ENCODE measurements at places on chromosomes 1 and 21.
A peak's percentile ranks its signal among the peaks of the same experiment; 100 is the strongest.

DNA sequence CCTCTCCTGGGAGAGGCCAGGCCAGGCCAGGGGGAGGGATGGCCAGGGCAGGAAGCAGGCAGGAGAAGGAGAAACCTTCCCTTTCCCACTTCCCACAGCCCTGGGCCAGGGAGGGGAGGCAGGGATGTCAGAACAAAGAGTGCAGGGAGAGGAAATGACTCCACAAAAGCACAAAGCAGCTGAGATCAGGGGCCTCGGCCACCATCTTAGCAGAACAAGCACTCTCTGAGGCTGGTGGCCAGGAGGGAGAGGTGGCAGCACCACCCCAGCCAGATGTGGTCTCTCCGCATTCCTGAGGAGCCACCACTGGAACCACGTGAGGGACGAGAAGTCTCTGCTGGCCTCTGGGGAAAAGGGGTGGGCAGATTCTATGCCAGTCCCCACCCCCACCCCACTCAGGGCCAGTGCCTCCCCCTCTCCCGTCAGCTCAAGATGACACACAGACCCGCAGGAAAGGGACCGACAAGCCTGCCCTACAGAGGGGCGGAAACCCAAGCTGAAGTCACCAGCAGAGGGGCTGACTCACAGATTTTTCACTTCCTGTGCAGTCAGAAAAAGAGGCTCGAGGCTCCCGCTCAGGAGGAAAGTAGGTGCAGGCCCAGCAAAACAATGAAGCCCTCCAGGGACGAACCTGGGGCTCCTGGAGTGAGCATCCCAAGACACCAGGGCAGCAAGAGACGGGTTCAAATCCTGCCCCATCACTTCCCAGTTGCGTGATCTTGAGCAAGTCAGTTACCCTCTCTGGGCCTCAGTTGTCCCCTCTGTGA is 24.1 kb upstream of the ALDH4A1 start:
- DNase-seq, result peak; percentile 91

DNA sequence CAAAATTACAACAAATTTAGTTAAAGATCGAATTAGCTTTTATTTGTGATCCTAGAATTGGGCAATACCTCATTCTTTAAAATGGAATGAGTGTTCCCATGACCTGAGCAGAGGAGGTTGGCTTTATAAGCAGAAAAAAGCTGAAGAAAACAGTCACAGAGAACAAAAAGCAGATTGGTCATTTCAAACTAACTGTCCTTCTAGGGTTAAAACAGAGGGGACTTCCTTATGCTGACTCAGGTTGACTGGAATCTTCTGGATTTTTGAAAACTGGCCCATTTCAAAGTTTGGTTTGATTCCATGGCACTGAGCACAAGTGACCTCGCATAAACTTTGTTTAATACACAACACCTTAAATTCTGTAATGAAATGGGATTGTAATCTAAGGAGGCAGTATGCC is 17.6 kb downstream of the NFASC start:
- no peak for DNase-seq

DNA sequence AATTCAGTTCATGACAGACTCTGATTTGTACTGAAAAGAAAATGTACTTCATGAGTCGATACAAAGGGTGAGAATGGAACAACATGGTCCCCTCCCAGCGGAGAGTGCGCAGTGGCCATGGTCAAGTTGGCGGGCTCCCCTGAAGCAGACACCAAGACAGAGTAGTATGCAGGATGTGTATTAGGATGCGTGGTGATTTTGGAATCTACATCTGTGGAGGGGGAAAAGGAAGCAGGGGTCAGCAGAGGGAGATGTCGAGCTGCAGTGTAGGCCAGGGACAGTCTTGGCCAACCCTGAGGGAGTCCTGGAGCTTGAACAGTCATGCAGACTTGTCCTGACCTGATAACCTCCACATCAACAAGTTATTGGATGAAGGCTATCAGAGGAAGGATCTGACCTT is 481.0 kb downstream of the OMA1 start:
- DNase-seq, result no peak

DNA sequence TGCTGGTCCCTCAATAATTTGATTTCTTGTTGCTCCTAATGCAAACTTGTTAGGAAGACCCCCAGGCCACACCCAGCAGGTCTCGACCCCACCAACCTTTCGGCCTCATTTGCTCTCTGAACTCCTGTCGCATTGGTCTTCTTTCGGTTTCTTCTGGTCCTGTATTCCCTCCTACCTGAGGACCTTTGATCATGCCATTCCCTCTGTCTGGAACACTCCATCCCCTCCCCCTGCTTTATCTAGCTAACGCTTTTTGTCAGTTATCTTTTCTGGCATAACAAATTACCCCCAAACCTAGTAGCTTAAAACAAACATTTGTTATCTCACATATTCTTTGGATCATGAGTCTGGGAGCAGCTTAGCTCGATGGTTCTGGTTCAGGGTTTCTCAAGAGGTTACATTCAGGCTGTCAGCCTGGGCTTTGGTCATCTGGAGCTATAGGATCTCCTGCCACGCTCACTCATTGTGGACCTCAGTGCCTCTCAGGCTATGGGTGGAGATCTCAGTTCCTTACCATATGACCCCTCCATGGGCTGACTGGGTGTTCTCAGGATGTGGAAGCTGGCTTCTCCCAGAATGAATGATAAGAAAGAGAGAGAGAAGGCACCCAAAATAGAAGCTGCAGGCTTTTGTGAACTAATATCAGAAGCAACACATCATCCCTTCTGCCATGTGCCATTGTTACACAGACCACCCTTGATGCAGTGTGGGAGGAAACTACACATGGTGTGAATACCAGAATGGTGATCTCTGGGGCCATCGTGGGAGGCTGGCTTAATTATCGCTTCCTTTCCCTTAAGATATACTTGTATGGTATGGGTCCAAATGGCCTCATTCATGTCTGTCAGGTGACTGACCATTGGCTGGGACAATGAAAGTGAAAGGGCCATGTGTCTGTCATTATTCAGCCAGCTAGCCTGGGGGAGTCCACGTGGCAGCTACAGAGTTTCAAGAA is 29.1 kb upstream of the BCAR3 start:
- DNase-seq, result no peak

GRCh38 chr1:243315455-243315854 is 59.6 kb downstream of the SDCCAG8 start:
- no peak for DNase-seq

GRCh38 chr1:212188599-212189351 is 96.4 kb upstream of the PPP2R5A start:
- DNase-seq, result no peak

GRCh38 chr1:47703981-47704596 is 266.2 kb downstream of the FOXD2 start:
- DNase-seq, result no peak

- no peak for DNase-seq
Observed at GRCh38 chr1:189987509-189987908, 490.2 kb downstream of the BRINP3 start.

DNA sequence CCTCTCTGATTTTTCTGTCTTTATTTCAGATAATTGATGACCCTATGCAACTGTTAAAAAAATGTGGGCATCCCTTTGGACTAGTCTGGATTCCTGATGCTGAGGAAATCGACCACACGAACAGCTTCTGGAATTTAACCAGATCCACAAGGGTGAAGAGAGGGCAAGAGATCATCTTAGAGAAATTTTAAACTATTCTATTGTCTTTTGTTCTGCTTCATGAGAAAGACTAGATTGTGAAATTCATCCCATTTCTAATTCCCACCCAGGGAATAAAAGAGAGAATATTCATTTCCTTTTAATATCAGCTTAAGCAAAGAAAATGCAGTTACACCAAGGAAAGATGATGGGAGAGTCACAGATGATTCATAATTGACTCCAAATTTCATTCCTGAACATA is 71.8 kb downstream of the DUSP10 start:
- no peak for DNase-seq

DNA sequence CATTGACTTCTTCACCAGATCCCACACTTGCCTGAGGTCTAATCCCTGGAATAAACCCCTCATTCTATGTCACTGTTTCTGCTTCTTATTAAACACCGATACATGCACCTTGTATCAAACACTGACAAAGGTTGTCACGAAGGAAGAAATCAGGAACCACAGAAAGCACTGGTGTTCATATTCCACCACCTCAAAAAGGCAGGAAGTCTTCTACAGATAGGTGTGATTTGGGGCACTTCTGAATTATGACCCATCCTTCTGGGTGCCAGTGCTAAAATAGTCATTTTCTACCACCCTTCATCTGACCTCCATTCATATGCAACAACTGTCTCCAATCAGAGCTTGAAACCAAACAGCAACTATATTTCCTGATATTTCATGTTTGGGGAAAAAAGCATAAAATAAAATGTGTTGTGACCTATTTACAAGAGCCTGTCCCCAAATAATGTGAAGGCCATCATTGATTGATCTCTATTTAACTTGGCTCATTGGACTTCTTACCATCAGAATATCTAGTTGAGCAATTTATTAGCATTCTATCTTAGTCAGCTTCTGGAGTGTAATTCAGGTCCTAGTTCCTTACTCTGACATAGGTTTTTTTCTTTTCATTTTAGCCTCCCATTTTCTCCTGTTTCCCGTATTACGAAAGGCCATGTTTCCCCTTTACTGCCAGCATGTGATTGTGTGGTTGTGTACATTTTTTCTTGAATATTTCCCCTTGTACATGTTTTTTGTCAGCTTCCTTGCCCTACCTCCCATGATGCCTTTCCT is 43.1 kb downstream of the DUSP10 start:
- peak; percentile 37 for DNase-seq

DNA sequence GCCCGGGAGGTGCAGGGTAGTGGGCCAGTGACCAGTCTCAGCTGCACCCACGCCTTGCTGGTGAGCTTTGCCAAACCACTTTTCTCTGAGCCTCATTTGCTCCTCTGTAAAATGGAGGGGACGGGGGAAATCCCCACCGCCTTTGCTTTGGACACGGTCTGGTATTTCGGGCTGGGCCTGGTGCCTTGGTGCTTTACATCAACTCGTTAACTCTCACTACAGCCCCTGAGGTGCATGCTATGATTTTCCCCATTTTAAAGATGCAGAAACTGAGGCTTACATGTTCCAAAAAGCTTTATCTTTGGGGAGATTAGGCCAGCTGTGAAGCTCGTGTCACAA is 116.1 kb upstream of the RUNX3 start:
- no peak for DNase-seq

DNA sequence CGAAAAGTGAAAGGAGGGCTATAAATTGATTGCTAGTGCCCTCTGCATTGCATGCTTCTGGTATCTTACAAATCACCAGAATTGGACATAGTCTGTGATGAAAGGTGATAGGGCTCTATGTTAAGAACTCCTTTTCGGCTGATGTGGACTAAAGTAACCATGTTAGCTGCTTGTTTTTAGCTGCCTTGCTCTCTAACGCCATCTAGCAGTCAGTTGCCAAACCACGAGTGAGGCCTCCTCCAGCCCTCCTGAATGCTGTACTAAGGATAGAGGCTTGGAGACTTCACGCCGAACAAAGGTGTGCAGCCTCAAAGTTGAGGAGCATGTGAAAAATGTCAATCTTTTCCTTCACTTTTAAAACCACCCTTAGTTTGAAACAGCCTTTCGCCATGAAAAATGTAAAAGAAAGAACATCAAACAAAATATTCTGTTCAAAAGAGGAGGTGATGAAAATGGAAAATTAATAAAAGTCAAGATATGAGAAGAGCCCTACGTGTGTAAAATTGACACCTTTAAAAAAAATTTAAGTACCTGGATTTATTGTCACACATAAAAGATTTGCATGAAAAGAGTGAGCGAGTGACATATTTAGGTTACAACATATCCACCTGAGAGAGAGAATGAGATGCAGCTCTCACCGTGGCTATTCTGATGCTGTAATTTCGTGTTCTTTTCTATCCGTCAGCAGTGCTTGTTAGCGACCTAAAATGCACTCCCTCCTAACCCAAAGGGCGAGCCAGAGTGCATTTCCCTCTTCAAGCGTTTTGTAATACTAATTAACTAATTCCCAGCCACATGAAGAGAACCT is 8.1 kb downstream of the LRRC53 start:
- DNase-seq, result peak; percentile 54

GRCh38 chr1:56452027-56453011 is 127.0 kb downstream of the PLPP3 start:
- no peak for DNase-seq

GRCh38 chr1:22817462-22817861 is 106.8 kb downstream of the EPHB2 start:
- no peak for DNase-seq

GRCh38 chr1:201250326-201251011 is 32.8 kb upstream of the PKP1 start:
- DNase-seq, result no peak

- no peak for DNase-seq
Observed at GRCh38 chr1:90522432-90522831, 194.7 kb downstream of the BARHL2 start.

Measured in KBM-7 (cell line).